Choroid plexus epithelial cell (primary cell): ENCODE measurements at places on chromosomes 3 and 15.
A peak's percentile ranks its signal among the peaks of the same experiment; 100 is the strongest.

- no peak for DNase-seq
These were observed 6.0 kb downstream of the PRC1 start for GRCh38 chr15:90988296-90988695.

DNA sequence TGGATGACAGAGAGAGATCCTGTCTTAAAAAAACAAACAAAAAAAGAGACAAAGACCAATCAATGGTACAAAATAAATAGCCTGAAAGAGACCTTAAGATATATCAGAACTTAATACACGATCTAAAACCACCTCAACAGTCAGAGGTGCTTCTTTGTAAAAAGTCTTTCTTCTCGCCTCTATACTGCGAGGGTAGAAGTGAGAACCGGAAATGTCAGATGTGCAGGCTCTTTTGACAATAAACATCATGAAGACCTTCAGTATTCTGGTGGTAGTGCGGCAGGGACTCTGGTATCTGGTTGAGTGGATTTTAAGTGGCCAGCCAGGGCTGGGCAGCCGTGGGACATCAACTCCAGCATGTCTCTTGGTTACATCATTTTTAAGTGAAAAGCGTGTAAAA lies 30.0 kb downstream of the RUBCN start:
- DNase-seq: no peak

DNA sequence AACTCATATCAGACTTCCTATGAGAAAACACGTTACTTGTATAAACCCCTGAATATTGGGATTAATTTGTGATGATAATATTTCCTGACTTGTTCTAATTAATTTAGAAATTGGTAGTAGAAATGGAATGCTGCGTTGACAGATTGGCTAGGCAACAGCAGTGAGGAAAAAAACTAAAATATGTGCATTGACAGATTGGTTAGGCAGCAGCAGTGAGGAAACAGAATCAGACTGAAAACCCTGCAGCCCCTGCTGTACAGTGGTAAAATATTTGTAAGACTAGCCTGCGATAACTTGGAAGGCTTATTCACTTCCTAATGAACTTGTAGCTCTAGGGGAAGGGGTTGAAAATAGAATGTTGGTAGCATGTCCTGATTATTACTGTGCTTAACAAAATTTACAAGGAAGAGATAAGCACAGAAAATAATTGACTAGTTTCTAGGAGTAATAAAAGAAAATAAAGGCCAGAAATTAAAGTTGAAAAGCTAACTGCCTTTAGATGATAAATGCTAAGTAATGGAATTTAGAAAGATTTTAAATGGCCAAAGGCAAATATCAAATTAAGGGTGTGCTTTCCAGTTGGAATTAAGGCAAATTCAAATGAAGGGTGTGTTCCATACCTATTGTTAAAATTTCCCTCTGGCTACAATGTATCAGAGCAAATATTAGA lies 29.9 kb upstream of the IL16 start:
- peak; percentile 34 for DNase-seq

GRCh38 chr15:68332266-68332665 lies 54.7 kb downstream of the FEM1B start:
- no peak for DNase-seq

DNA sequence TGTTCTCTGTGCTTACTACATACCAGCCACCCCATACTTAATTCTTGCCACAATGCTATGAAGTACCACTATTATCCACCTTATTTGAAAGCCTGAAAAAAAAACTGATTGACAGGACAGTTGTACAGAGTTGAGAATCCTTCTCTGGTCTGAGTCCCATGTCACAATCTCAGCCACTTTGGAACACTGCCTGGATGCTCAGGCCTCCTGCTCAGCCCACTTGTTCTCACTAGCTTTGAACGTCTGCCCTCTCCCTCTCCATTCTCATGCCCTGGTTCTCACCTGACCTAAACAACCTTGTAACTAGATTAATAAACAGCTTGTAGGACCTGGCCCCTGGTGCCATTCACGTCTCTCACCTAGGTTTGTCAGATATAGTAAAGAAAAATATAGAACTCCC lies 53.9 kb downstream of the TRIM69 start:
- no peak for DNase-seq

GRCh38 chr3:126424751-126425150 lies 30.0 kb downstream of the CFAP100 start:
- no peak for DNase-seq

GRCh38 chr3:10551139-10551538 lies 45.8 kb upstream of the ATP2B2 start:
- no peak for DNase-seq

GRCh38 chr3:152402695-152403451 lies 134.1 kb downstream of the MBNL1 start:
- peak; percentile 44 for DNase-seq

DNA sequence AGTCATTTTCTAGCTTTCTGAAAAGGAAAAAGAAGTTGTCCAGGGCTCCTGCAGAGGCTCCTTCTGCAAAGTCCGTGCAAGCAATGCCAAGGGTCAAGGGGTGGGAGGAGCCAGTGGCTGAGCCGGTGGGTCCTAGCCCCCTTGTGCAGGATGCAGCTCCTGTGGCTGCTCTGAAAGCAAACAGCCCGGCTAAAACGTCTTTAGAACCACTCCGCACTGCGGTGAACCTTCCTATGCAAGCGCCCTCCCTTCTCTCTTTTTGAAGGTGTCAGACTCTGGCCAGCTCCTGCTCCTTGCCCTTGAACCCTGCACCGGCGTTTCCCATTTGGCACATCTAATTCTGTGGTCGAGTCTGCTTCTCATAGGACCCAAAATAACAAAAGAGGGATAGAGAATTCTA lies 183.1 kb downstream of the UACA start:
- no peak for DNase-seq

DNA sequence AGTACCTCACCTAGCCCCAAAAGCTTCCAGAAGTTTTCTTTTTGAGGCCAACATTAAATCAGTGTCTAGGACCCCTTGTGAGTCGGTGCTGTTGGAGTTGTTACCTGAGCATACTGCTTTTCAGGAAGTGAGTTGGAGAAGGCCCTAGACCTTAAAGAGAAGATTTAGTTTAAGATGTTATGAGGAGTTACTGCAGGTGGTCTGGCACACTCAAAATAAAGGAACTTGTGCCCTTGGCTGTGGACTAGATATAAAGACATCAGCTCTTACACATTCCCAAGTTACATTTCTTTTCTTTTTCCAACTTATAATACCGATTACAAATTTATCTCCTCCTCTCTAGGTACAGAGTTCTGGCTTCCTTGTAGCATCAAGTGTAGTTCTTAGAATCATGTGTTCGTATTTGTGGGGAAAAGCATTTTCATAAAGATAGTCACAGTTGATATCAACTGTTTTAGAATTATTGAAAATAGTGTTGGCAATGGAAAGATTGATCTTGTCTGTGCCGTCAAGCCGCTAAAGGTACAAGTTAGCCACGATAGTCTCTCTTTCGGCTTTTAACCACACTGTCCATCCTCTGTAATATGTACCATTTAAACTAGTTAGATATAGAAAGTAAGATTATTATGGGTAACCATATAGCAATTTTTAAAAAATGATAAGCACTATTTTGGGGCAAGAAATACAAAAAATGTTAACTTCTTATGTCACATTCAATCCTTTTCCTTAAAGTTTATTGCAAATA lies 8.6 kb downstream of the ZIC1 start:
- no peak for DNase-seq

DNA sequence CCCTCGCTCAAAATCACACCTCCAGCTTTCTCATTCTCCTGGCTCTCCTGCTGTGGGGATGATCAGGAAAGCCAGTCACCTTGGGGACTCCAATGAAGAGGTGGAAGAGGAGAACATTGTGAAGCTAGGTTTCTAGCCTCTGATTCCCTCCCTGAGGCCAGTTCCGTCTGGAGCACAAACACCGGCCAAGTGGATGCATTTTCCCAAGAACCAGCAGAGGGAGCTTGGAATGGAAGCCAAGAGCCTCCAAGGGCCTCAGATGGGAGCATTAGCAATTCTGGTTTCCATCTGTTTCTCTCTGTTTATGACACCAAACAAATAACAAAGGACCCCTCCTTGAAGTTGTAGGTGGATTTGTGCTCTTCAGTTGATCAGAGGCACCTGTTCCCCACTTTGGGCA lies 40.6 kb upstream of the NMNAT3 start:
- peak; percentile 84 for DNase-seq

GRCh38 chr3:66938338-66938963 lies 59.7 kb upstream of the KBTBD8 start:
- DNase-seq: peak; percentile 86

GRCh38 chr3:49276475-49277382 lies at the start of gene C3orf62:
Gene C3orf62 (minus strand): TSS chr3:49277232. CDS start chr3:49276872, 360 bp downstream.
- DNase-seq: peak; percentile 89

DNA sequence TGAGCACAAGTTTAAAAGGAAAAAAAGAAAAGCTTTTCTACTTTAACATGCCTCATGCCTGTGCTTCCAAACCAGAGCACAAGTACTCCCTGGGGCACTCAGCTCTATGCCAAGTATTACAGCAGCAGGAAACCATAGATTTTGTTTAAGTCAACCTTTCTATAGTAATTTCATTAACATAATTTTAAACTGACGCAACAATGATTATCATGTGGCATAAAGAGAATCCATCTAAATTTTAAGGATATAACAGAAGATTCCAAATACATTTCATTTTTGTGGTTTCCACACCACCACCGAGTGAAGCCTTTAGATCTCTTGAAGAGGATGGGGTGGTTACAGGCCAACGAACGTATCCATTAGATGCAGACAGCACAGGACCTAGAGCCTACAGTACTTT lies 112.1 kb downstream of the TNIK start:
- peak; percentile 76 for DNase-seq
